ENCODE measurements at places on chromosomes 6 and 20. TPM values are rescaled to one million over a fixed set of nuclear protein-coding genes. Genes with fewer than 3 reads are reported as not detected.

Gene TOX2
- 1.7 TPM for total RNA-seq

- DNase-seq = no peak
Measured at GRCh38 chr6:16852671-16853070, 91.4 kb upstream of the ATXN1 start.

DNA sequence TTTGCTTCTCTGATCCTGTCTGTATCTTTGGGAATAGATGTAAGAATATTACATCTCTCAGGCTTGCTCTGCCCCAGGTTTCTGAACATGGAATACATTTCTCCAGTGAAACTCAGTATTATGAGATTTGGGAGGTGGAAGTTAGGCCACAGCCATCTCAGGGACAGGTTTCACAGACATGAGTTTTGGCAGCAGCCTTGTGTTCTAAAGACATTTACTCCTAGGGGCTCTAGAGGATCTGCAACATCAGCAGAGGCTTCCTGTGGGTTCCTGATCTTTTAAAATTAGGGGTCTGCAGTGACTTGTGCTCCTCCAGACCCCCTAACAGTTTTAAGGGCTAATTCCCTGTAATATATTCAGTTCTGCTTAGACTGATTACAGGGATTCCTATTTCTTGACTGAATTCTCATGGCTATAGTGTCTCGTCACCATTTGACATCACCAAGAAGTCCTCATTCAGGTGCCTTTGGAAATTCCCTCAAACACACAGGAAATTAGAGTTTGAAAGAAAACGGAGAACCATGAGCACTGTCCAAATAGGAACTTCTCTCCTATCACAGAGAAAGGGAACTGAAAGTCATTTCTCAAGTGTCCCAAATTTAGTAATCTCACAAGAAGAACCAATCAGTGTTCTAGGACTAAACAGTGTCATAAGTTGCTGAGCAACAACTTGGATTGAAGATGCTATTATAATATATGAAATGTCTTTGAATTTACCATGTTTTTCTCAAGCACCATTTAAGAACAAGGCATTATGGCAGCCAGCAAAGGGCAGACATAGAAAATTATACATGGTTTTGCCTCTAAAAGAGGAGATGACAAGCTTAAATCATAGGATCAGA is 2.5 kb upstream of the HLA-DRA start:
- DNase-seq = peak; percentile 18

GRCh38 chr6:24060982-24061754 is 64.8 kb upstream of the NRSN1 start:
- no peak for DNase-seq

- no peak for DNase-seq
Measured at GRCh38 chr20:33819456-33819855, 8.3 kb downstream of the CHMP4B start.

GRCh38 chr6:121335087-121336008 is 1.1 kb upstream of the TBC1D32 start:
- DNase-seq = no peak
